Activated CD8-positive, alpha-beta T cell treated with anti-CD3 and anti-CD28 coated beads for 36 hours (primary cell): ENCODE measurements at places on chromosomes 2 and 18. TPM values are rescaled to one million over a fixed set of nuclear protein-coding genes. Genes with fewer than 3 reads are reported as not detected.

DNA sequence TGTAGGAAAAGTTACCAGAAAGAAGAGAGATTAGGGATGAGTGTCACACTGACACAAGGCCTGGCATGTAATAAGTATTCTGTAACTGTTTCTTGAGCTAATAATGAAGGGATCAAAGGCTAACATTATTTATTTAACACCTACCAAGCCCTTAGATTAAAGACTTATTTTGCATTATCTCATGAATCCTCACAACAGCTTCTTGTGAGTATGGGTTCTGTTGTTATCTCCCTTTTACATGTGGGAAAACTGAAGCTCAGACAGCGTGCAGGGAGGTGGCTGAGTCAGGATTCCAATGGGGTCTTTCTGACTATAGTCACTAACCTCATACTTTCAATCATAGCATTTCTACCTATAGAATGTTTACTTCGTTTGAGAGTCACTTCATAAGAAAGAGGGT, 79.0 kb upstream of the PROKR1 start:
- no peak for DNase-seq

DNA sequence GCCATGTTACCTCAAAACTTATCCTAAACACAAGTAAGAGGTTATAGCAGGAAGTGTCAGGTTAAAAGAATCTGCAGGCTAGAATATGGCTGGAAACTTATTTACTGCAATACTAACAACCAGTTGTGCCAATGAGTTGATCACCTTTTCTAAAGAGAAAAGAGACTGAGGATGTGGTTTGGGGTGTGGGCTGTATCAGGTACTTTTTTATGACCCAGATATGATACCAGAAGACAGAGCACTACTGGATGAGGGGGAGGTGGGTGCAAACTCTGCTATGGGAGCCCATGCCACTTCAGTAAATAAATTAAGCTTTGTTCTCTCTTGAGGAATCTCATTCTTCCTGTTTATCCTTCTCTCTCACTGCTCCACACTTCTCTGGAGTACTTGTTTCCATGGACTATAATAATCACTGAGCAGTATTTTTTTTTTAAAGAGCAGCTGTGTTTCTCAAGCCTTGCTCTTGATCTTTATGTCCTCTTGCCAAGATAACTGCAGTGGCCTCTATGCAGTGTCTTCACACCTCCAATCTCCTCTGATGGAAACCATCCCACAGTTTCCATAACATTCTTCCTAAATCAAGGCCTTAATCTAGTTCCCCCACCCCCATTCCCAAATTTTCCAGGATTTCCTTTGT, 51.2 kb upstream of the NOSTRIN start:
- peak; percentile 74 for DNase-seq

- DNase-seq = peak; percentile 75
These were observed 84.2 kb downstream of the MALT1 start for GRCh38 chr18:58755304-58756010.

TMEM247 gene
- total RNA-seq = not detected

- no peak for DNase-seq
These were observed 26.4 kb downstream of the MYOM1 start for GRCh38 chr18:3193331-3193730.

GRCh38 chr2:228705318-228705717, 523.8 kb upstream of the SPHKAP start:
- DNase-seq = no peak

- DNase-seq = no peak
These were observed 130.6 kb downstream of the TWIST2 start for GRCh38 chr2:238978497-238978896.

DNA sequence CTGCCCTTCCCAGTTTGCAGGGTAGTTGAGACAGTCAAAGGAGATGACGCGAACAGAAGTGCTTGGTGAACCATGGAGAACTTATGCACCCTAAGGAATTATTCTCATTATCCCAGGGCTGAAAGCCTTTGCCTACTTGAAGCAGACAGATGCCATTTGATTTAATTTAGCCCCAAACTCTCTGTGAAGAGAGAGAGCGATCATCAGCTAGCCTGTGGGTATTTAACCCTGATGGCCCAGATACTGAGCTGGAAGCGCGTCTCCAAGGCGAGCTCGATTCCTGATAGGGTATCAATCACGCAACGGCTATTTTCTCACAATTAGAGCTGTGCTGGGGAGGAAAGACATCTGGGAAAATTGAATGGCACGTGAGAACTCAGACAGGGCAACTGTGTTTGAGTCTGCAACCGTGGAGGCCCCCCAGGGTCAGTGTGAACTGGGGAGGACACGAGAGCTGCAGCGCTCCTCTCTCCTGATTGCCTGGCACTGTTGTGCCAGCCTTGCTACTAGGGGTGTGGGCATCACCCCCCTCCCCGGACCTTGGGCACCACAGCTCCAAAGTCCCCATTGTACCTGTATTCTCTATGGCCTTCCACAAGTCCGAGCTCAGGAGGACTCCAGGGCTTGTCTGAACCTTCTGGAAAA, 73.2 kb downstream of the CAPN13 start:
- DNase-seq = no peak

GRCh38 chr2:37555457-37555856, 116.0 kb downstream of the CDC42EP3 start:
- peak; percentile 41 for DNase-seq

GRCh38 chr2:97798416-97798815, 85.0 kb downstream of the ZAP70 start:
- DNase-seq = no peak
